ENCODE measurements at places on chromosomes 3 and 15. TPM values are rescaled to one million over a fixed set of nuclear protein-coding genes. Genes with fewer than 3 reads are reported as not detected.

The MCF2L2 gene
- 0.91 TPM for total RNA-seq

GRCh38 chr3:117932441-117932840 lies 1102.2 kb downstream of the IGSF11 start:
- no peak for DNase-seq

DNA sequence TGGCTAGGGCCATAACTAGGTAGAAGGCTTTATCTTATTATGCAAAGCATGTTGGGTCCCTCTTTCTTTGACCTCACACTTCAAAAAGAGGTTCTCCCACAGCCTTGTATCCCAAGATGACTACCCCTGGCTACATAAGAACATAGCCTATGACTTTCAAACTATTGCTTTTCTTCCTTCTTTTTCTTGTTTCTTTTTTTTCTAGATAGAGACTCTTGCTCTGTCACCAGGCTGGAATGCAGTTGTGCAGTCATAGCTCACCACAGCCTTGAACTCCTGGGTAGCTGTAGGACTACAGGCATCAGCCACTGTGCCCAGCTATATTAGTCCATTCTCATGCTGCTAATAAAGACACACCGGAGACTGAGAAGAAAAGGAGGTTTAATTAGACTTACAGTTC lies 47.2 kb downstream of the DIPK2A start:
- DNase-seq, result no peak

DNA sequence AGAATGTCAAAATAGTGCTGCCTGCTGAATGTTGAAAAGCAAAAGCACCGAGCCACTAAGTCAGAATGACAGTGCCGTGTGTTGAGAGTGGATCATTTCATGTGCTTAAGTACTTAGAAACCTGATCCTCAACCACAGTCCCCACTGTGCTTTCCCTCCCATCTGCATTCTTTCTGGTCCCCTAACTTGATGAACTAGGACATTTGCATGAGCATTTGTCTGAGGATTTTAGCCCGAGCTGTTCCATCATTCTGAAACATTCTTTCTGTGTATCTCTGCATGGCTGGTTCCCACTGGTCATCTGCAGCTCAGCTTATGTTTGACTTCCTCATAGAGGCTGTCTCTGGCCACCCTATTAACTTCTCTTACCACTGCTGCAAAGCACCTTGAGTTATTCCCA lies 42.0 kb downstream of the SST start:
- no peak for DNase-seq
